EL (cell line): ENCODE measurements at places on chromosomes 6 and 20.

GRCh38 chr6:169343886-169344749 lies 90.5 kb upstream of the THBS2 start:
- no peak for DNase-seq

GRCh38 chr6:4346659-4347333 lies 211.4 kb upstream of the ECI2 start:
- no peak for DNase-seq

GRCh38 chr6:124131259-124131658 lies 327.6 kb downstream of the NKAIN2 start:
- peak; percentile 2 for DNase-seq

GRCh38 chr20:1489764-1490436 lies 1.3 kb downstream of the SIRPB2 start:
- DNase-seq: no peak

GRCh38 chr20:58523971-58524315 lies 8.7 kb upstream of the APCDD1L start:
- peak; percentile 51 for DNase-seq

- DNase-seq: no peak
These were observed 22.2 kb downstream of the PGBD1 start for GRCh38 chr6:28303570-28303969.

- no peak for DNase-seq
These were observed 614.0 kb upstream of the EYS start for GRCh38 chr6:66321017-66321416.

GRCh38 chr6:33779290-33779689 lies 9.6 kb downstream of the LEMD2 start:
- no peak for DNase-seq

- DNase-seq: no peak
These were observed 1136.0 kb downstream of the HACE1 start for GRCh38 chr6:103723438-103724322.

GRCh38 chr6:155219299-155219698 lies 44.5 kb upstream of the CLDN20 start:
- no peak for DNase-seq

GRCh38 chr6:106069478-106069877 lies 16.7 kb upstream of the PRDM1 start:
- peak; percentile 84 for DNase-seq

DNA sequence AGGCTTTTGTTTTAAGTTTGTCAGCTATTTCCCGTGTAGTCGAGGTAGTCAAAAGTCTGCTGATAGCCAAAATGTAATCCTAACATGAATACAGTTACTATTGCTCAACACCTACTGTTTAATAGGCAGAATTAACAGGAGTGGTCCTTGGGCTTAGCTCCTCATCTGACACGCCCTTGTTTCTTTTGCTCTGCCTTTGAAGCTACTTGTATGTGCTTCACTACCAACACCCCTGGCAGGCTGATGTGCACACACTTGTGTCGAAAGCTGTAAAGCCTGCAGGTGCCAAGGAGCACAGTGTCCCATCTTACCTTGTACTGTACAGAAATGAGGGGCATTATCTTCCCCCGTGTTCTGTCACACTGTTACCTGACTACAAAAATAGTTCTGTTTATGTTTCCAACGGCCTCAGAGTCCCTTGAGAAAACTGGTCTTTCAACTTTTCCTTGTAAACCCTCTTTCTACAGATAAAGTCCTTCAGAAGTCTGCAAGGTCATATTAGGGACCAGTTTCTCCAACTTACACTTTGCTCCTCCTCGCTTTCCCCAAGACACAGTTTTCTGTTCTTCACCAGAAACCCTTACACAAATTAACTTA lies 9.3 kb downstream of the SDHAF4 start:
- no peak for DNase-seq

DNA sequence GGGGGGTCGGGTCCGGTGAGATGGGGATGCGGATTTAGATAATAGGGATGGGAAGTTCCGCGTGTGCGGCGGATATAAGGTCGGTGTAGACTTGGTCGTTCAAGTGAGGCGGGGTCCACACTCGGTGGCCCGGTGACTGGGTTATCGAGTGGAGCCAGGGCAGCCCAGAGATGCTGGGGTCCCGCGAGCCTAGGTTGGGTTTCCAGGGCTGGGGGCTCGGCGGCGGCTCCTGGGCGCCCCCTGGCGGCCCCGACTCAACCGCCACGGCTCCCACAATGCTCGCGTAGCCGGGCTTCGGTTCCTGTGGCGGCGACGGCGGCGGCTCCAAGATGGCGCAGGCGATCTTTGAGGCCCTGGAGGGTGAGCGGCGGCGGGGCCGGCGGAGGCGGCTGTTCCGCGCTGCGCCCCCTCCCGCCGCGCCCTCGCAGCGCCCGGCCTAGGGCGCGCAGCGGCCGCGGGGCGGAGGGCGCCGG lies at the start of gene ZNF341:
ZNF341 (plus strand) TSS at position 304 of the 473 bp plus-strand sequence; CDS start at position 330, 26 bp downstream.
- peak; percentile 85 for DNase-seq

GRCh38 chr6:2630891-2631571 lies 119.7 kb downstream of the MYLK4 start:
- DNase-seq: peak; percentile 46

DNA sequence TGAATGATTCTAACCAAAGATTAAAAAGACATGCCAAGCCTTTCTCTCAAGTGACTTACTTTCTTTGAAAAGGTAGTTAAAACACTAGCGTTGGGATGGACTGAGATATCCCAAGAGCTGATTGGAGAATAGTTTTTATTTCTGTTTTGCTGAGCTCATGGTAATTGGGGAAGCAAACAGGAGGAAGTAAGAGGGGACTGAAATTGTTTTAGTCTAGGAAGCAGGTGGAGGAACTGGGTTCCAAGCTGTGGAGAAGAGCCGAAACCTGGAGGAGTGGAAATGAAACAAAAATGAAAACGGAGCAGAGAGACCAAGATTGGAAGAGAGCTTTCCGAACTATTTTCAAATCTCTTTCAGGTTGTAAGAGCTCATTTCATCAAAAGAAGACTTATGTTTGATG lies 59.9 kb upstream of the TENT5A start:
- DNase-seq: no peak

- DNase-seq: peak; percentile 51
These were observed 12.0 kb downstream of the CD83 start for GRCh38 chr6:14129575-14129974.

GRCh38 chr6:1827984-1828793 lies 218.5 kb downstream of the FOXC1 start:
- no peak for DNase-seq

DNA sequence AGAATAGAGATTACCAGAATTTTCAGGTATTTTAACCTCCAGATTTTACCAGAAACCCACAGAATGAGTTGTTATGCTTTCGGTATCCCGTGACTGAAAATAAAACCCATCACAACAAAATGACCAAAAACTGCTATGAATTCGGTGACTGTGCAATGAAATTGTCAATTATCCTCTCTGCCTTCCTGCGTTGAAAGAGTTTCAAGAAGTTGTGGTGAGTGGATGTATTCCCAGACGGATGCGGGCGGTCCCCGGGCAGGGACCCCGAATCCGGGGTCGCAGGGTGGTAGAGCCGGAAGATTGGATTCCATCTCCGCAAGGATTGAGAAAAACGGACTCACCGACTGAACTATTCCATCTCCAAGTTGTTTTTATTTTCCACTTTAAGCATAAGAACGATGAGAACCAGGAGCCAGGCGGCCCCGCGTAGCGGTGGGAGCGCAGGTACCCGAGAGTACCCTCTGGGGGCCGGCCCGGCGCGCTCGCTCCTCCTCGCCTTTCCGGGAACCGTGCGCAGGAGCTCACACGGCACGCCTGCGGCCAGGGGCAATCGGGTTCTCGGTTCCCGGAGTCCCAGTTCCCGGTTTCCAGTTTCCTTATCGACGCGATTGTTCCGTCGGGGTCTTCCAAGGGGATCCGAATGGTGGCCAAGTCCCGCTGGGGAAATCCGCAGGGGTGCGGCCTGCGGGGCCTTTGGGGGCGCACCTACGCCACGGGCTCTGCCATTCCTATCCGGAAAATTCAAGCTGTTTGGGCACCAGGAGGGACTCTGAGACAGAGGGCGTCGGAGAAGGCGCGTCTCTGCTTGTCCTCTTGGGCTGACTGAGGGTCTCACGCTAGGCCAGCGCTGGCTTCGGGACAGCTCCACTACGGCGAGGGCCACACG lies 104.9 kb upstream of the PRDM1 start:
- no peak for DNase-seq

- DNase-seq: no peak
These were observed 8.9 kb downstream of the GFOD1 start for GRCh38 chr6:13478525-13478966.

- DNase-seq: peak; percentile 100
These were observed 12.9 kb upstream of the TBC1D22B start for GRCh38 chr6:37244430-37245310.

- DNase-seq: peak; percentile 14
These were observed 31.9 kb upstream of the EIF2S2 start for GRCh38 chr20:34143951-34144350.

GRCh38 chr6:111523484-111524167 lies 40.6 kb upstream of the REV3L start:
- DNase-seq: no peak

DNA sequence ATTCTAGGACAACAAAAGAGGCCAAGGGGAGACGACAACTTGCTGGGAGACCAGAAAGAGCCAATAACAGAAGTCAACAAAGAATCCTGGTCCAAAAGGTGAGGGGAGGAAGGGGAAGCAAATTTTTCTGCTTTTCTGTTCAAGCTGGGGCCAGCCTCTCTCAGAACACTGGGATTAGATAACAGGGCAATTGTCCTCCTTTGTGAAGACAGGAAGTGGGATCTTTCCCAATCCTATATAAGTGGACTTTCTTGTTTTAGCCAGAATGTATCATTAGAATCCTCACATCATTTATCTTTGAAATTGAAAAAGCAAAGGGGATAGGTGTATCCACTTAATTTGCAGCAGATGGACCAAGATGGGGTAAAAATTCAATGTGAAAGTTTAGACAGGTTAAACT lies 101.2 kb upstream of the COL21A1 start:
- peak; percentile 30 for DNase-seq

GRCh38 chr20:9686866-9687265 lies 152.0 kb downstream of the PAK5 start:
- no peak for DNase-seq

DNA sequence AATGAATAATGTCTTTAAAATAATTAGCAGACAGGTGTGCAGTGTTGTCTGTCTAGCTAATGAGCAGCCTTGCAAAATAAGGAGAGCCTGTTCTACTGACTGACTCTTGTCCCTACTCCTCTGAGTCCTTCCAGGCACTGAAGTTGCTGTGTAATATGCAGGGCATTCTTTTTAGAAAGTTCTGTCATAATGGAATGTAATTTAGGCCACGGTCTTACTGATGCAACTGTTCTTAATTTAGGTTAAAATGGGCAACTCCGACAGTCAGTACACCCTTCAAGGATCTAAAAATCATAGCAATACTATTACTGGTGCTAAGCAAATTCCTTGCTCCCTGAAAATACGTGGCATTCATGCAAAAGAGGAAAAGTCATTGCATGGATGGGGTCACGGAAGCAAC lies 133.9 kb downstream of the TIAM2 start:
- DNase-seq: no peak

DNA sequence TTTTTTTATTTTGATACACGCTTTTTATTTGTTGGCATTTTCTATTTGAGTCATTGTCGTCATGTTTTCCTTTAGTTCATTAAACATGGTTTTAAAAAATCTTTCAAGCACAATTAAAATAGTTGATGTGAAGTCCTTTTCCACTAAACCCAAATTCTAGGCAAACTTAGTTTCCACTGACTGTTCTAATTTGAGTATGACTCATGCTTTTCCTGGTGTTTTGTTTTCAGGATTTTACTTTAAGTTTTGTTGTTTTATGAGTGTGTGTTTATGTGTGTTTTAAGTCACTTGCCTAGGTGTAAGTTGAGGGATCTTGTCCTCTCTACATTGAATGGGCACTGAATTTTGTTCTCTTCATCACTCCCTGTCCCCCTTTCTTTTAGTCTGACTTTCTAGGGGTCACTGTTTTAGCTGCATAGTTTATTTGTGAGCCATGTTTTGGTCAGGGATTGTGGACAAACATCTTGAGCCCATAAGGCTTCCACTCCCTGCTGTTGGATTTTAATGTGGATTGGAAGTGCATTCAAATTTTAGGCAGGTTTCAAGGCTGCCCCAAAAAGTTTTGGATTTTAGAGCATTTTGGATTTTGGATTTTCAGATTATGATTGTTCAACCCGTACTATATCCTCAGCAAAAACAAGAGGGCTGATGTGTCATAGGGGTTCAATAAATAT lies 94.8 kb downstream of the CDYL start:
- peak; percentile 16 for DNase-seq

- no peak for DNase-seq
These were observed 41.2 kb upstream of the GRIK2 start for GRCh38 chr6:101352316-101352715.

GRCh38 chr6:15254070-15254975 lies 8.5 kb downstream of the JARID2 start:
- peak; percentile 38 for DNase-seq

- no peak for DNase-seq
These were observed 224.9 kb downstream of the FARS2 start for GRCh38 chr6:5486214-5486613.

- DNase-seq: no peak
These were observed 68.4 kb downstream of the RPP40 start for GRCh38 chr6:4935486-4935885.

GRCh38 chr6:157518397-157519250 lies 137.6 kb downstream of the ZDHHC14 start:
- DNase-seq: peak; percentile 67

DNA sequence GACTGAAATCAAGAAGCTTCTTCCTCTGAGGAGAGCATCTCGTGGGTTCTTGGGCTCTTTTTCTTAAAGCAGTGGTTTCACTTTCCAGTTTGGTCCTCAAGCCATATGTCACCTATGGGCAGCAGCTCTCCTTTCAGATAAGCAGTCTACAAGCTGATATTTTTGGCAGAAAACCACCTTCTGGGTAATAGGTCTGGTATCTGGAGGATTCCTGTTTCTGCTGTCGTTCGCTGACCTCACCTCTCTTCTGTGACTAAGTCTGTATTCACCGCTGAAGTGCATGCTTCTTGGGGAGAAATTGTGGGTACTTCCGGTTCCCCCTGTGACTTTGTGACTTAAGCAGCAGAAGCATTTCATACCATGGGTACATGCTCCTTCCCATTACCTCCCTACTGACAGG lies 193.6 kb downstream of the EDN1 start:
- peak; percentile 98 for DNase-seq

- peak; percentile 8 for DNase-seq
These were observed 7.2 kb upstream of the IL20RA start for GRCh38 chr6:137051790-137052472.

GRCh38 chr20:52971498-52972189 lies 514 bp upstream of the TSHZ2 start:
- no peak for DNase-seq

DNA sequence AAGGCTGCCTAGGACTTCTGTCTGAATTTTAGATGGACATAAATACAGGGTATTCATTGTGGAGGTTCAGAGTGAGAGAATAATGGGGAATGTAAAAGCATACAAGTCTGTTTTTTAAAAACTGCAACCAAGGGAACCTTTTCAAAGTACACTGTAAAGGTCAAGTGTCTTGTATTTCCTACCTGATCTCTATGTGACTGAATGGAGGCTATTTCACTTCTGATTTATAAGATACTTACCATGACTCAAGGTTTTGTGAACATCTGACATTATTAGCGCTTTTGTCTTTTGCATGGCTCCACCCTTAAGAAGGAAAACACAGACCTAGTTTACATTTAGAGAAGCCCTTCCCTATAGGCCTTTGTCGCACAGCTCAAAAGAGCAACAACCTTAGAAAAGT lies 126.5 kb downstream of the ZFAND3 start:
- DNase-seq: no peak
